ENCODE measurements at places on chromosomes 12 and 14.
A peak's percentile ranks its signal among the peaks of the same experiment; 100 is the strongest.

DNA sequence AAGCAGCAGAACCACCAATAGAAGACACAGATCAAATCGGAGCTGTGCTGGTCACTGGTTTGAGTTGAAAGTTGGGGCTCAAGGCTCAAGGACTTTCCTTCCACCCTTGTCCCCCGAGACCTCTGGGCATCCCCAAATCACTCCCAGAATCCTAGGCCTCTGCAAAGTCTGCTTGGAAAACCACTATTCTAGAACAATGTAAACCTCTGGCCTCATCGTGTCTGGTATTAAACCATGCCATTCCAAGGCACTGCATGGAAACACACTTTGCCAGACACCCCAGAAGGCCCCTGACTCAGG, 288.0 kb downstream of the DPF3 start:
- ATAC-seq, result no peak

DNA sequence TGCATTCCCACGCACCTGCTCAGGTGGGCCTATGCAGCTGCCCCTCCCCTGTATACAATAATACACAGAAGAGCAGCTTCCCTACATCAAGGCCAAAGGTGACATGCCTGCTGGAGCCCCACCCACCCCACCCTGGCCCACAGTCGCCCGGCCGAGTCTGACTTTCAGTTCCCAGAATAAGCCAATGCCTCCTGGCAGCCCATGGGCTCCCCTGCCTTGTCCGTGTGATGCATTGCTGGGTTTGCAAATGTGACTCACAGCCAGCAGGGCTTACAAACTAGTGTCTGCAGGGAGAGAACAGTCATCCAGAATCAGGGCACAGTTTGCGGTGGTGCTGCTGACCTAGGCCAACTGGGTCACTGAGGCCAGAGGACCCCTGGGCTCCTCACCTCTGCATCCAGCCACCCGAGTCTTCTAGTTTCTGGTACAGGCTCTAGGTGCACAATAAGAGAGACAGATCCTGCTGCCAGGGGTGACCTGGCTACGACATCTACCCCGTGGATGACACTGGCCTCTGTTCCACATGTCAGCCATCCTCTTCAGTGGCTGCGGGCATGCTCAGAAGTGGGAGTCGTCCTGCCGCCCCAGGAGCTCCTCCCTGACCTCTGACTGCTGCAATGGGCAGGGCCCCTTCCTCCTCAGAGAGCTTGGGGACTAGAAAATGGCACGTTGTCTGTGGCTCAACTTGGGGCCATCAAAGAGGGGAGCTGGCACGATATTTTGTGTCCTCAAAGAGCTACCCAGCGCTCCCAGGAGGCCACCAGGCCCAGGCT, 84.5 kb downstream of the CHGA start:
- peak; percentile 76 for ATAC-seq

DNA sequence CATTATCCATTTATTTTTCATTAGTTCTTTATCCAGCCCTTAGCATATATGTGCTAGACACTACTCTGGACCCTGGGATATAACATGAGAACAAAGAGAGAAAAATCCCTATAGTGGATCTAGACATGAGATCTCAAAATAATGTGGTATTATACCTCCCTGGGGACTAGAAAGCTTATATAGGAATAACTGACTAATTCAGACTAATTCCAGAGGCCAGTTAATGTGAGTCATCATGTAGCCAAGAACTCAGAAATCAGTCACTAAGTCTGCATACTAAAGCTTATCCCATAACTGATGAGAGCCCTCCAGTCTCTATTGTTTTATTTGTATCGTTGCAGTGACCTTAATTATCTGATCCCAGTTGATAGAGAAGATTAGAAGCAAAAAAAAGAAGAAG, 267.1 kb upstream of the RGS6 start:
- ATAC-seq, result no peak

DNA sequence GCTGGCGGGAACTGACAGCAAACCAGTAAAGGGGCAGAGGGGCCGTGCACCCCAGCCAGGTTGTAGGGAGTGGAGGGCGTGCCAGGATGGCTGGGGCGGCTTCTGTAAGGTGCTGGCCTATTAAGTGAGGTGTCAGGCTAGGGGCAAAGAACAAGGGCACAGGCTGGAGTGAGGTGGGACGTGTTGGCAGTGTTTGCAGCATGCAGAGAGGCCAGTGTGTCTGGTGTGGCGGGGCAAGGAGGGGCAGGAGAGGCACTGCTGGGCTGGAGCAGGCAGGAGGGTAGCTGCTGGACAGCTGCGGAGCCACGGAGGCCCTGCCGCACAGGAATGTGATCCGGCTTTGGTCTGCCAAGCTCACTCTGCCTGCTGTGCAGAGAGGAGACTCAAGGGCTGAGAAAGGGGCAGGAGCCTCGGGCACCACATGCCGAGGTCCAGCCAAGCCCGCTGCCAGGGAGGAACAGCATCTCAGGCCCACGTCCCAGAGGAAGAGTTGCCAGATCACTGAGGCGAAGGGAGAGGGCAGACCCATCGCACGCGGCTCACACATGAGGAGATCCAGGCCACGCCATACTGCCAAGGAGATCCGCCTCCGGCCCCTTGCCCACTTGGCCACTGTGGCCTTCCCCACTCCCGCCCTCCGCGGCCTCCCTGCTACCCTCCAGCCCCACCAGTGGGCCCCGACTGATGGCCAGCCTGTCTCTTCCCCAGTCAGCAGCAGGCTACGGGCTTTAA, 46.8 kb downstream of the AMN start:
- ATAC-seq, result no peak

DNA sequence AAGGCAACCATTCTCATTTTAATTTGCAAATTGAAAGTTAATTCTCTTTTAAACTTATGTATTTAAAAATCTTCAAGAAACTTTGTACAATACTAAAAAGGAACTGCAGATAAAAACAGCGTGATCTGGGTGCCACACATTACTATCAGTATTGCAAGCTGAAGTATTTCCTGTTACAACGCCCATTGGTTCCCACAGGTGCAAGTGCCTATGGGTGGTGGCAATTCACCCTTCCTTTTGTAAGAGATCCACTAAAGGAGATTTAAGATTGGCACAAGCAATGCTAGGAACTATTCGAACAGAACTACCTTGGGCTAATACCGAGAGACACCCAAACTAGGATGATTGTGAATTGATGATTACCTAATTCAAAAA, 13.2 kb downstream of the TAOK3 start:
- no peak for ATAC-seq

DNA sequence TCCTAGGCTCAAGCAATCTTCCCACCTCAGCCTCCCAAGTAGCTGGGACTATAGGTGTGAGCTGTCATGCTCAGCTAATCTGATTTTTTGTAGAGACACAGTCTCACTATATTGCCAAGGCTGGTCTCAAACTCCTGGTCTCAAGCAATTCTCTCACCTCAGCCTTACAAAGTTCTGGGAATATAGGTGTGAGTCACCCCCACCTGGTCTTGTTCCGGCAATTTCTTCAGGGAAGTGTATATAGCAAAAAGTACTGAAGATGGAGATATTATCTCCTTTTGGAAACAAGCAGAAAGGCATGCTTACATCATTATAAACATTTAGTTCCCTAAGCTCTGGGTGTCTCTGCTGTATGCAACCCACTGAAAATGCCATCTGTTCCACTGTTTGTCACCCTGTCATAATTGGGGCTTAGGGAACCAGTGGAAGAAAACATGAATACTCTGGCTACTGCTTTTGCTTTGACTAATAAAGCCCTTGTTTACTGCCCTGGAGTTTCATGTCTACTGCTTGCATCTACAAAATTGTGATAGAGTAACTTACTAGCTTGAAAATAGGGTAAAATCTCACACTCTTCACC, 940.2 kb downstream of the GALC start:
- no peak for ATAC-seq

GRCh38 chr12:119145367-119145766, 33.4 kb upstream of the HSPB8 start:
- no peak for ATAC-seq

GRCh38 chr12:114481200-114481535, 75.2 kb upstream of the TBX5 start:
- no peak for ATAC-seq

GRCh38 chr12:24561882-24562770, 386.8 kb downstream of the BCAT1 start:
- ATAC-seq, result peak; percentile 60

DNA sequence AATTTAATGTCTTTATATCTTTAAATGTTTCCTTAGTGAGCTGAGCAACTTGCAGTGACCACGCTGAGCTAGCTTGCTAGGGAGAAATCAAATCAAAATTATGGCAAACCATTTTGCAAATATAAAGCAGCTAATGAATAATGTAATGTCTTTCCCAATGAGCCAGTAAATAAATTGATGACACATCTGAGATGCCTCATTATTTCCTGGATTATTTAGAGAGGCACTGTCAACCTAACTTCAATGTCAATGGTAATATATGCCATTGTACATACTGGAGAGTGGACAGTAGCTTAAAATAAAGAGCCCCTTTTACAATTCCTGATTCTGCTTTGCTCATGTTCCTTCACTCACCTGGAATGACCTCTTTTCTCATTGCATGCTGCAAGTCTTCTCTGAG, 182.6 kb downstream of the PHLDA1 start:
- no peak for ATAC-seq

DNA sequence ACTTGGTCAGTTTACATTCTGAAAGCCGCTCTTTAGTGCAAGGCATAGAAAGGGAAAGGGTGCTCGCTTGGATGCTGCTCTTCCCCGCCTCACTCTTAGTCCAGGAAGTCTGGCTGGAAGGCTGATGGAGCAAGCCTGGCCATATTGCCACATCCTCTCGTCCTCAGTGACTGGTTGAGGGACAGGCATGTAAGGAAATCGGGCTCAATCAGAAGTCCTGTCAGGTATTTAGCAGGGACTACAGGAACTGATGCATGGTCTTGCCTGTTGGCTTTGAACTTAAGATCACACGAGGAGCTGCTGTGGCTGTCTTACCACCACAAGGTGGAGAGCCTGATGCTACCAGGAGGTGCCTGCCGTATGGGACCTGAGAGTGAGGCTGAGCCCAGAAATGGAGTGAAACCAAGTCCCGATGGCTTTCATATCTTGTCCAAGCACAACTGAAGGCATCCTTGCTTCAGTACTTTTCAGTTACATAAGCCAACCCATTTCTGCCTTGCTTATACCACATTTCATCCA, 10.7 kb upstream of the C12orf75 start:
- ATAC-seq, result no peak

DNA sequence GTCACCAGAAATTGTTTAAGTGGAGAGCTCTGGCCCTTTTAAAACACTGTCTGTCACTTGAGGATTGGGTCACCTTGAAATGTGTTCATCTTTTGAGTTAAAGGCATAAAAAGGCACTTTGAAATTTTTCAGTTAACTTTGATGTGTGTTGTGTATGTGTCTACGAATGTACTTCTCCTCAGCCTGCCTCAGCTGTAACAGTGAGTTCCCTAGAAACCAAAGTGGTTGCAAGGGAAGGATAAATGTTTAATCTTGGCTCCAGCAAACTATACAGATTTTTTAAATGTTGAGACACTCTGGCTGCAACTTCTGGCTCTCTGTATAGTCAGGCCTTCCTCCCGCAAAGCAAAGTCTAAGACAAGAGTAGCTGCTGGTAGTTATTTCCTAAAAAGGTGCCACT, 8.3 kb downstream of the DERA start:
- no peak for ATAC-seq

GRCh38 chr14:85475113-85475512, 54.8 kb upstream of the FLRT2 start:
- ATAC-seq, result no peak

GRCh38 chr14:69183735-69184134, 7.6 kb upstream of the EXD2 start:
- no peak for ATAC-seq

- no peak for ATAC-seq
Observed at GRCh38 chr12:53590652-53591051, 35.5 kb downstream of the ATF7 start.

- ATAC-seq, result no peak
Observed at GRCh38 chr14:41302776-41303175, 303.9 kb upstream of the LRFN5 start.

GRCh38 chr14:44639781-44640385, 132.8 kb upstream of the FSCB start:
- no peak for ATAC-seq

GRCh38 chr12:17301544-17301943, 695.6 kb upstream of the LMO3 start:
- ATAC-seq, result no peak

DNA sequence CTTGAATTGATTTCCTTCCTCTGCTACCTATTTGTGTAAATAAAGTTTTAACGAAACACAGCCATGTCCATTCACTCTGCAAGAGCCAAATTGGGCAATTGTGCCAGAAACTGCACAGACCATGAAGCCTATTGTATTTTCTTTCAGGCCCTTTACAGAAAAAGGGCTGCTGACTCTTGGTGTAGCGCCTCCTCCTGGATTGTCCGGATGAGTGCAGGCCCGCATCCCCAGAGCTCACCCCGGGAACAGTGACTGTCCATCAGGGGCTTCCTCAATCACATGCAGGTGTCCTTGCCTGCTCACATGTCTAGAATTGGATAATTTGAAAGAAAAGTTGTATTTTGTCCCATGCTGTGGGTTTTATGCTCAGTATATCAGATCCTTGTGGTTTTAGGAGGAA, 1282.2 kb downstream of the AACS start:
- ATAC-seq, result no peak

DNA sequence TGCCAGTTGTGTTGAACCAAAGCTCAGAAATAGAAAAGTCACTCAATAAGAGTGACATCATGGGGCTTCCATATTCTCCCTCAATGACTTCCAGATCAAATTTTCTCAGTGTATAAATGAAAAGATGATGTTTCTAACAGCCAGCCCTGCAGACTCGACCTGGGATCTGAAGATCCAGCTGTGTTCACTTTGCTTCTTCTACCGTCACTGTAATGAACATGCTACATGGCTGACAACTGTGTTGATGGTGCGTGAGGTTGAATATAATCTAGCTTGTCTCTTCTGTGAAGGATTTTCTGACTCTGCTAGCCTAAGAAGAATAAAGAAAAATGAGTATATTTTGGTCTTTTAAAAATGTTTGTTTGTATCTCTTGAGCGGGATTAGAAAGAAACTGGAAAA, 577.8 kb downstream of the ETNK1 start:
- ATAC-seq, result no peak

- ATAC-seq, result peak; percentile 41
Observed at GRCh38 chr12:64082866-64083268, 139.2 kb downstream of the KICS2 start.

DNA sequence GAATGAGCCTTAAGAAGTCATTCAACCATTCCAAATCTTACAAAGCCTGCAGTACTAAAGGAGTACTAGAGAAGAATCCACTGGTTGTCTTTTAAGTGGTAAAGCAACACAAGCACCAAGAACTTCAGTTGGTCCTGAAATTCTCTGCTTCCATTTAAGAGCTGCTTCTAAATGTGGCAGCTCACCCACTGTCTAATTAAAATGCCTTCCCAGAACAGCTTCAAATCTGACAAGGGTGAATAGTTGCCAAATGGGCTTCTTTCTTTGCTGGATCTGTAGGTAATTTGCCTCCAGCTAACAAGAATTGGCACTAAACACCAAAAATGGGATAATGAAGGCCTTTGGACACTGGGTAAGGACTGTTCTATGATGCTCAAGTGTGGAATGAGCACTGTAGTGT, 72.2 kb upstream of the NAP1L1 start:
- ATAC-seq, result no peak

GRCh38 chr12:108622921-108623514, 10.7 kb downstream of the SELPLG start:
- ATAC-seq, result no peak
